ENCODE measurements at places on chromosomes 1 and 21.

DNA sequence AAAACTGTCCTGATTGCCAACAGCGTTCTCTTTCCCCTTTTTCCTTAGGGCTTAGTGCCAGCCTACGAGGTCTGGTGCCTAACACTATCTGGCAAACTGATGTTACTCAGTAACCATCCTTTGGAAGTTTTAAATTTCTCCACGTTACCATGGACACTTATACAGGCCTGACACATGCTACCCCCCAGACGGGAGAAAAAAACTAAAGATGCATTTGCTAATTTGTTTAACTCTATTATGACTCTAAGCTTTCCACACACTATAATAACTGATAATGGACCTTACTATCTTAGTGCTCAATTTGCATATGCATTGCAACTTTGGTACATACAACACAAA is 36.8 kb downstream of the CLCA1 start:
- no peak for DNase-seq

- peak; percentile 93 for DNase-seq
Observed at GRCh38 chr1:27598902-27599528, 4.9 kb downstream of the AHDC1 start.

DNA sequence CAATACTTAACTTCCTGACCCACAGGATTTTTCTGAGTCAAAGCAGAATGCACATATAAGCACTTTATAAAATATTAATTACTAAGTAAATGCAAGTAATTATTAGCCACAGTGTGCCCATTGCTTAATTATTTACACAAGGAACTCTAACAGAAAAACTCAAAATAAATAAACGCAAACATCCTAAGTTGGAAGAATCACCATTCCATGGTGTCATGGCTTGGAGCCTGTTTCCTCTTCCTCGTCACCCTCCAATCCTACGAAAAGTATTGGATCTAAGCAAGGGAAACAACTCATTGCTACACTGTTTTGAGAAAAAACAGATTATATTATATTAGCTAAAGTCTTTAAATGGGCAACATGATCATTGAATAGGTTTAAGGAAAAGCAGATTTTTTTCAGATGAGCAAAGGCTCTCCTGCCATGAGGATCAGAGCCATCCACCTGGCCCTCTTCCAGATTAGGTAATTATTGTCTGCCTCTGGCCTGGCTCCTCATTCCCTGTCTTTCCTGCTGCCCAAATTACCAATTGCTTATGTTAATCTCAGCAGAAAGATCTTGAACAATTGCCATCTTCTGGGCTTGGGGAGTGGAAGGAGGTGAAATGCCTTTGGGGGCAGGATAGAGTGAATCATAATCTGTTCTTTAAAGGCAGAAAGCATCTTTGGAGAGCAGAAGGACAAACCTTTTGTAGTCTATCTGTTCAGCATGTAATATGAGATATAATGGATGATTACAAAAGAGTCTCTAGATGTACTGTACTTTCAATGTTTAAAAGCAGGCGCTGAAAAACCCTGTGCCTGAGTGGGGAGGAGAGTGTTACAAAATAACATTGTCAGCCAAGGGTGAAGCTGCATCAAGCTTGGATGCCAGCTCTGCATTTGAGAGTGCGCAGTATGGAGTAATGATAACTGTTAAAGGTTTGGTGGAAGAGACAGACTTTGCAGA is 121.2 kb downstream of the DUSP10 start:
- DNase-seq = peak; percentile 49

DNA sequence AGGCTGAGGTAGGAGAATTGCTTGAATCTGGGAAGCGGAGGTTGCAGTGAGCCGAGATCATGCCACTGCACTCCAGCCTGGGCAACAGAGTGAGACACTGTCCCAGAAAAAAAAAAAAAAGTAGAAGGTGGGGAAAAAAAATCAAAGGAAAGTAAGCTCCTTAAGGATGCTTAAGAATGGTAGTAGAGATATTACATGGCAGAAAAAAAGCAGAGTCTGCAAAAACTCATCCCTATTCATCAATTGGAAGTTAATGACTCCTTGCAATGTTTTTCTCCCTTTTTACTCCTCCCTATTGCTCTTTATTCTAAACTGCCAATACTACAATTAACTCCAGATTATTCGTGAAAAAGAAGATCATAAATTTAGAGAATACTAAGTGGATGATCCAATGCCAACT is 23.4 kb downstream of the ENAH start:
- no peak for DNase-seq

GRCh38 chr1:57572016-57572415 is 148.2 kb upstream of the DAB1 start:
- DNase-seq = no peak

DNA sequence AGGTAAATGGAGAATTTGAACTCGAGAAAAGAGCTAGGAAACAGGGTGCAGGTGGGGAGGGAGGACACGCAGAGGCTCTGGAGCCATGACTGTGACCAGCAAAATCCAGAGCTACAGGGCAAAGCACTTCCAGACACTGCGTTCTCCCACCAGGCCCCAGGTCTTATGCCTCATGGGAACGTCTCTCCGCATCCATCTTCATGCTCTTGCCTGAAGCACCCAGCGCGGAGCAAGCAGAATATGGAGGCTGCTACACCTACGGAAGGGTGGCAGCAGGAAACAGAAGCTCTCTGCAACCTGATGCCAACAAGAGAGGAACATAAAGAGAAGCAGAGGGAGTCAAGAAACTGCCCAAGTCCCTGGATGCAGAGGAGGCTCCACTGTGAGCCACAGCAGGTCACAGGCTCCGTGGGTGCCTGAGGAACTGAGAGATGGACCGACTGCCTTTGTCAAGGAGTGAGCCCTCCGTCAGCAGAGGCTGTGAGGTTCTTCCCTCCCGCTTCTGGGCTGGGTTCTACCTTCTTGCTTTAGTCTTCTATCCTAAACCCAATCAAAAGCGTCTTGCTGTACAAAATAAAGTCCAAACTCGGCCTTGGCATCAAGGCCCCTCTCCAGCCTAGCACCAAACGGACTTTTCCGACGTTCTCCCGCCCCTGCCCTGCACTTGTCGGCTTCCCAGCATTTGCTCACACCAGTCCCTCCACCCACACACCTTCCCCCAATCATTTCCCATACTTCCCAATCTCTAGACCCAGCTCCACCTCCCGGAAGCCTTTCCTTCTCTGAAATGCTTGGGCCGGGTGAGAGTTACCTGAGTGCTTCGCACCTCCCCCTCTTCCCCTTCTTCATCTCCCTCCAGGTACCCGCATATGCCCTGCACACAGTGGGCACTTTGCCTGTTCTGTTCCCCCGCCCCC is 930 bp downstream of the DHCR24 start:
- DNase-seq = peak; percentile 39

- no peak for DNase-seq
Observed at GRCh38 chr1:27864264-27864895, 8.0 kb upstream of the THEMIS2 start.

- DNase-seq = peak; percentile 21
Observed at GRCh38 chr1:41238311-41238988, 3.7 kb downstream of the SCMH1 start.
